8988T (cell line): ENCODE measurements at places on chromosomes 13 and 19.
A peak's percentile ranks its signal among the peaks of the same experiment; 100 is the strongest.

GRCh38 chr19:2269244-2270156, 12.5 kb downstream of the PEAK3 start:
- DNase-seq: peak; percentile 98

- DNase-seq: no peak
These were observed 8.9 kb upstream of the CCNP start for GRCh38 chr19:40235238-40236025.

DNA sequence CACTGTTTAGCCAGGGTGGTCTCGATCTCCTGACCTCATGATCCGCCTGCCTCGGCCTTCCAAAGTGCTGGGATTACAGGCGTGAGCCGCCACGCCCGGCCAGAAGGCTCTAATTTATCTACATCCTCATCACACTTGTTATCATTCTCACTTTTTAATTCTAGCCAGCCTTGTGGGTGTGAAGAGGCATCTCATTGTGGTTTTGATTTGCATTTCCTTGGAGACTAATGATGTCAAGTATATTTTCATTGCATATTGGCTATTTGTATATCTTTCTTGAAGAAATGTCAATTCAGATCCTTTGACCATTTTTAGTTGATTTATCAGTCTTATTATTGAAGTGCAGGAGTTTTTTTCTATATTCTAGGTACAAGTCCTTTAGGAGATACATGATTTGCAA, 27.7 kb upstream of the HIF3A start:
- DNase-seq: no peak

DNA sequence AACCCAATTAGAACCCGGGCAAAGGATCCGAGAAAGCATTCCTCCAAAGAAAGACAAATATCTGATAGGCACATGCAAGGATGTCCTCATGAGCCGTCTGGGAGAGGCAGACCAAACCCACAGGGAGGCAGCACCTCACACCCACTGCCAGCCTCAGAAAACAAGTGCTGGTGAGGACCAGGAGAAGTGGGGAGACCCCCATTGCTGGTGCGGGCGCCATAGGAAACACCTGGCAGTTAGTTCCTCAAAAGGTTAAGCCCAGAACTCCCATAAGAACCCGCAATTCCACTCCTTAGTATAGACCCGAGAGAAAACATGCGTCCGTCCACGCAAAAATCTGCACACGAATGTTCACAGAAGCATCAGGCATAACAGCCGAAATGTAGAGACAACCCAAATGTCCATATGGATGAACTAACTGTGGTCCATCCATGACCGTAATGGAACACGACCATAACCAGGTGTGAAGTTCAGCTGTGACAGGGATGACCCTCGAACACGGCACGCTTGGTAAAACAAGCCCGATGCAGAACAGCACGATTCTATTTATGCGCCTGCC, 7.9 kb downstream of the ZNF787 start:
- DNase-seq: no peak

- DNase-seq: no peak
These were observed 3.2 kb upstream of the PROZ start for GRCh38 chr13:113155201-113155600.

DNA sequence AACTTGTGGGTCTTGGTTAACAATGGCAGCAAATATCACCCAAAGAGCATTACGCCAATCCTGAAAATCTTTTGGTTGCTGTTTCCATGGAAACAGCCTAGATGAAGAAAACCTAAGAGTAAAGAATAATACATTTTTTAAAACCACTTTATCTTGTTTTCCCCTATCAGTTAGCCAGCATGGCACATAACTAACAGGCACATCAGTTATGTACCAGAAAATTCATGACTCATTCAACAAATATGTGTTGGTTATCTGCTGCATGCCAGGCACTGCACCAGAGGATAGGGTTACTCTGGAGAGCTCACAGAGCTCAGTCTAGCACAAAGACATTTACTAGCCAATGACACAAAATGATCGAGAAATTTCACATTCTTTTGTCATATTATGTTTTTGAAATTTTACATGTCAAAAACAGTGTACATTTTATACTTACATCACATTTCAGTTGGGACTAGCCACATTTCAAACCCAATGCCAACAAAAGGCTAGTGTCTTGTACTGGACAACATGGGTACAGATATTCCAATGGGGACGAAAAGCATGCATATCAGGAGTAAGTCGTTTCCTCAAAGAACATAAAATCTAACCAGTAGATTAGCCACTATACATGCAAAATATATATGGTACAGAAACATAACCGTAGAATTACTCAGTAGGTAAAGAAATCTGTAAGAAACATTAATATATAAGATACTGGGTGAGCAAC, 20.3 kb downstream of the LNX2 start:
- DNase-seq: no peak

GRCh38 chr13:103324641-103325040, 258.4 kb upstream of the SLC10A2 start:
- no peak for DNase-seq

GRCh38 chr19:1169411-1169791, 4.7 kb downstream of the SBNO2 start:
- no peak for DNase-seq

DNA sequence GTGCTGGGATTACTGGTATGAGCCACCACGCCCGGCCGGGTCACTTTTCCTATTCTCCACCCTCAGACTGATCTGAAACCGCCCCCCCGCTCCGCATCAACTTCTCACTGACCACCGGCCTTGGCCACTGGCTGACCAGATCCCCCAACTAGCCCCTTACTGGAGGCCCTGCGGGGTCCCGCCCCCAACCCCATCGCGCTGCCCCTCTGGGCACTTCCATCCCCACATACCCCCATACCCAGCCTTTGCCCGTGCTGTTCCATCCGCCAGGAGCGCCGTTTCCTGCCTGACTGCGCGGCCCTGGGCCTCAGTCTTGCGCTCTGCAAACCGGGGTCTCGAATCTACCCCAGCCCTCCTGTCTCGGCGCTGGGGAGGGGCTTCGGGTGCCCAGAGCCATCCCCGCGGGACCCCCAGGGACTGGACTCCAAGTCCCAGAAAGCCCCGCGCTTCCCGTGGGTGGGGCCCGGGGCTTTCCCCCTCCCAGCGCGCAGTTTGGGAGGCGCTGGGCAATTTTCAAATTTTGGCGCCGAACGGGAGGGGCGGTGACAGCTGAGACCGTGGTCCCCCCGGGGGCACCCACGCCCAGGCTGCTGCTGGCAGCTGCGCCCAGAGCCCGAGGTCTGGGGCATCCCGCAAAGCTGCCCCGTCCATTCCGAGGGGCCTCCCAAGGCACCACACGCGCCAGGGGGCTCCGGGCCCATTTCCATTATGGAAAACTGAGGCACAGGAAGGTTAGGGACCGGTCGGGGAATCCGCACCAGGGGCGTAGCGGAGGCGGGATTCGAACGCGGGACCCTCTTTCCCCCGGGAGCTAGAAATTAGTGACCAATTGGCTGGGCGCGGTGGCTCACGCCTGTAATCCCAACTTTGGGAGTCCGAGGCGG, 5.2 kb upstream of the LMNB2 start:
- DNase-seq: peak; percentile 69

- DNase-seq: no peak
These were observed 11.4 kb upstream of the IGFL1 start for GRCh38 chr19:46218160-46218559.

- no peak for DNase-seq
These were observed 29.0 kb downstream of the ARID3A start for GRCh38 chr19:954672-955494.

GRCh38 chr19:32750441-32751055, 31.0 kb downstream of the TDRD12 start:
- no peak for DNase-seq

DNA sequence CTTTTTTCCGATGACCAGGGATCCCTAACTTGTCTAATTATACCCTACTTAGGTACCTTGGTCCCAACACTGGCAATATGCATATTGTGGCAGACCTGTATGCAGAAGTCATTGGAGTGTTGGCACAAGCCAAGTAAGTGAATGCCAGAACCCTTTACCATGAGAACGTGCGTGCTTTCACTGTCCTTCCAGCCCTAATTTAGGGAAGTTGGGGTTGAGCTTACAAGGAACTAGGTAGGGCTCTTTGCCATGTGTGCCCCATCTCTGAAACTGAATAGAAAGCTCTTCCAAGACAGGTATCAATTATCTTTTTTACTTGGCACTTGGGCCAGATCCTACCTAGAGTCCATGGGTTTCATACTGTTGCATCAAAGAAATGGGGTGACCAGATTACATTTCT, 93.2 kb downstream of the FRY start:
- no peak for DNase-seq

DNA sequence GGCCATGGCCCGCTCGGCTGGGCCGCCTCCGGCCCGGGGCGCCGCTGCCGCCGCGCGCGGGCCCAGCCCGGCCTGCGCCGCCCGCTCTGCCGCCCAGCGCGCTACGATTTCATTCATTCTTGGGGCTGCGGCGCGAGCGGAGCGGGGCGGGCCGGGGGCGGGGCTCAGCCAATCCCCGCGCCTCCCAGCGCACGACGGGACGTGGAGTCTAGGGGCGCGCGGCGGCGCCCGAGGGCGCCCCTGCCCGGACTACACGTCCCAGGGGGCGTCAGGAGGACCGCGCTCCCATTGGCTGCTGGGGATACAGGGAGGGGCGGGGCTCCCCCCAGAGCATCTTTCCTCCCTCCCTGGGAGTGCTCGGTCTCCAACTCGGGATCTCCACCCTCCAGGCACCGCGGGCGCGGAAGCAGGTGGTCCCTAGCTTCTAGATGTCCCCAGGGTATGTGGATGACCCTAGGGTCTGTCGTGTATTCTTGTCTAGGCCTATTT, 5.6 kb upstream of the DPF1 start:
- DNase-seq: peak; percentile 100

DNA sequence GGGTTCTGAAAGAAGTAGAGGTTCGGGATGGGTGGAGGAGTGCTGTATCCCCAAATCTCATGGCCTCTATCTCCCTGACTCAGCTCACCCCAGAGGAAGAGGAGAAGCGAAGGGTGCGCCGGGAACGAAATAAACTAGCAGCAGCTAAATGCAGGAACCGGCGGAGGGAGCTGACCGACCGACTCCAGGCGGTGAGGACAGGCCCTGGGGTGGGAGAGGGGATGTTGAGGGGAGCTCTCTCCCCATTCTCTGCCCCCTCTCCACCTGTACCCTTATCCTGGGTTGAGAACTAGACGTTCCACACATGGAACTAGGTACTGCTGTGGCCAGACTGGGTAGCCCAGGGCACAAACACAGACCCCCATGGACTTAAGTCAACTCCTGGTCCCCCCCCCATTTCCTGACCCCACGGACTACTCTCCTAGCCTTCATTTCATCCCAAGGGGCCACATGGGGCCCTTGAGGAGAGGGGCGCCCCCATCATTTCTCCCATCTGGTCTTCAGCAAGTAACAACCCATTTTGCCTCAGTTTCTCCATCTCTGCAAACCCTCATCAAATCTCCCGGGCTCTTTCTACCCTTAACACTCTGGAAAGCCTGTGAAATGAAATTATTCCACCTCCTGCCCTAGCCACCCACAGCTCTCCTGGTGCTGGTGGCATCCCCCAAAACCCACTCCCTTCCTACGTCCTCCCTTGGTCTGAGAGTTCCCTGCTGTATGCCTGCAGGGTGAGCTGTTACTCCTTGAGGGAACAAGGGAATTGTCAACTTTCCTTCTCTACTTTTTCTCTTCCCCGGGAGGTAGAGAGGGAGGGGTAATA, 3.5 kb downstream of the FOSB start:
- DNase-seq: no peak

DNA sequence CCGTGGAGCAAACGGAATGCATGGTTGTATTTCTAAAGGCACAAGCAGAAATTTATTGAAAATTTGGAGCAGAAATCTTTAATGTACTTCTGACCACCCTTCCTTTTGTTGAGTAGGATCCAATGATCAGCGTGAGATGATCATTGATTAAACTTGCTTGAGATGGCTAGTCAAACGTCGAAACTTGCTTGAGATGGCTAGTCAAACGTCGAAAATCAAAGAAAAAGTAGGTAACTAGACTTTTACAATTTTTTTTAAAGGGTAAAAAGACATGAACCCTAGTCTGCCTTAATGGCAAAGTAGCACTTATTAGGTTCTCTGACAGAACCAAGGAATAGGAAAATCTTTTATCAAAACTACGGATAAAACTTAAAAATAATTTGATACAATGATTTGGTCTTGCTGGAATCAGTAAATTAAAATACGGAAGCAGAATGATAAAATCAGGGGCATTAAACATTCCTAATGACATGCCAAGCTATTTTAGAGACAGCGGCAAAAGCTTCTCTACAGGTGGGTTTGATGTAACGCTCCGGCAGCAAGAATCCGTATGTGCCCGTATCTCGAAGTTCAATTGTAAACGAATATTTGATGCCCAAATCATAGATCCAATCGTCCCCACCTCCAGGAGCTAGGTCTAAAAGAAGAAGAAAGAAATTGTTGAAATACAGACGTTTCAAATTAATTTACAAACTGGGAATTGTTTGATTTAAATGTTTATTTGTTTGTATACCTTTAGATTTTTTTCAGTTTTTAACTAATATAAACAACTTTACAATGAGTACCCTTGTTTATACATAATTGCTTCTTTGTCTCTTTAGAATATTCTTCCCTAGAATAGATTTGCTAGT, 841 bp upstream of the ZC3H13 start:
- DNase-seq: no peak

DNA sequence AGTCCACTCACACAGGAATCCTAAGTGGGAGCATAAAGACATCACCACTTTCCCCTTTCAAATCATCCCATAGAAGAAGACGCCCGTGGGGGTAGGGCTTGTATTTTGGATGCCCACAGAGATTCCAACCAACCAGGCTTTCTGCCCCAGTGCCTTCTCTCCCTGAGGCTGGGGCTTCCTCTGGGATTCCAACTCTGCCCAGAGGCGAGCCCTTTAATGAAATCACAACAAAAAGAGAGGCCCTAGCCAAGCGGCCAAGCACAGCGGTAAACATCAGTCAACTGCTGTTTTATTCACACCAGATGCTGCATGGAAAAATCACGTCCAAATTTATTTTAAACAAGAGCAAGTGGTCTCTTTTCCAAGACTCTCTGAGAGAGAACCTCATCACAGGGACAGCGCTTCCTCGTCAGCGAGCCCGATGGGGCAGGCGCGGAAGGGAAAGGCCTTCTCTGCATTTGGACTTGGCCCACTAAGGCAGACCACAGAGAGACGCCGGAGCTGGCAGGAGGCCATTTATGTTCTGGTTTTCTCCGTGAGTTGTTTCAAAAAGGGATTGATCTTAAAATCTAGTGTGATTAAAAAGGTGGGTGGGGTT, 31.5 kb downstream of the ADPRHL1 start:
- no peak for DNase-seq

- peak; percentile 68 for DNase-seq
These were observed 6.3 kb downstream of the MAMSTR start for GRCh38 chr19:48713041-48713863.

DNA sequence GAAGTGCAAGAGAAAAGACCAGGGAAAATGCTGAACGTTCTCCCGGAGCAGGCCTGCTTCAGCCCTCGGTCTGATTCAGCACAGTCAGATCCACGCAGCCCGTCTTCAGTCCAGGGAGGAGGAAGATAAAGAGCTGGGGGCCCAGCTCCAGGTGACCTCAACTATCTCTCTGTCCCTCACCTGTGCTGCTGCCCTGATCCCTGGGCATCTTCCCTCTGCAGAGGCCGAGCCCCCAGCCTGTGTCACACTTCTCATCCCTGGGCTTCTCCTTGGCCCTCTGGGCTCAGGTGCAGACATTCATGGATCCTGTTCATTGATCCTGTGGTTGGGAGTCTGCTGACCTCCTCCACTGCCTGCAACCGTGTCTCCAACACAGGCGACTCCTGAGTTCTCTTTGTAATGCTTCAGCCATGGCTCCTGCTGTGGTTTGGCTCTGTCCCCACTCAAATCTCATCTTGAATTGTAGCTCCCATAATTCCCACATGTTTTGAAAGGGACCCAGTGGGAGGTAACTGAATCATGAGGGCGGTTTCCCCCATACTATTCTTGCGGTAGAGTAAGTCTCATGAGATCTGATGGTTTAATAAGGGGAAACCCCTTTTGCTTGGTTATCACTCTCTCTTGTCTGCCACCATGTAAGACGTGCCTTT, 27.9 kb downstream of the COL4A2 start:
- DNase-seq: no peak

GRCh38 chr19:37972803-37973202, 65.8 kb downstream of the SIPA1L3 start:
- no peak for DNase-seq
